ENCODE measurements at places on chromosomes 3 and 15.
A peak's percentile ranks its signal among the peaks of the same experiment; 100 is the strongest.

DNA sequence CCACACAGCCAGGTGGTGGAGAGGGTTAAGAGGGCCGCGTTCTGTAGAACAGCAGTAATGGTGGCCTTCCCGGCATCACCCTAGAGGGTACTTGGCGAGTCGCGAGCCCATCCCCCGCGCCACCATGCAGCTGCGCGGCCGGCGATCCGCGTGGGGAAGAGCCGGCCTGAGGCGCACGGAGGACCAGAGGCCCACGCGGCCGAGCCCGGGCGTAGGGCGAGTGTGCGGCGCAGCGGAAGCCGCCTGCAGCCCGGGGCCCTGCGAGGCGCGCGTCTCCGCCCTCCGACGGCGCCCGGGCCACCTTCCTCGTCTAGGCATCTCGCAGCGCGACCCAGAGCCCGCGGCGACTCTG lies 423 bp downstream of the TKT start:
- H3K4me1 ChIP-seq: peaks cover 50% of the 10 kb centered on the region
- peak overlapping the region; percentile 70 for H3K4me3 ChIP-seq
- no peaks in the 10 kb centered on the region for H3K27me3 ChIP-seq
- no peak for DNase-seq

GRCh38 chr15:26050984-26051383 lies 187.9 kb upstream of the ATP10A start:
- no peaks in the 10 kb centered on the region for H3K27me3 ChIP-seq
- no peaks in the 10 kb centered on the region for H3K36me3 ChIP-seq
- no peak for DNase-seq
- no peak overlapping the region for H3K4me3 ChIP-seq
- no peak overlapping the region for H3K27ac ChIP-seq

DNA sequence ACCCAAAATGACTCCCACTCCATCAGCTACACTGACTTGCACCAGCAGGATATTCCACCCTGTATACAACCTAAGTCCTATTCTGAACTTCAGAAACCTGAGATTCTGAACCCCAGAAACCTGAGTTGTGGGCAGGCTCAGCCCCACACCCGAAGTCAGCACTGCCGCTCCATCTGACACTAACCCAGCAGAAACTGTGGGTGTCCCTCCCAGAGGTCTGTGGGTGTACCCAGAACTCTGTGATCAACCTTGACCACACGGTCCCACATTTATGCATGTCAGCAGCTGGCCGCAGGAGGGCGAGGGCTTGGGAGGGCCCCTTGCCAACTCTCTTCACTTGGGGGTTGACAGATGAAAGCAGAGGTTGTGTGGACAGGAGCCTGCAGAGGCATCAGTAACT lies 9.3 kb downstream of the OXTR start:
- no peaks in the 10 kb centered on the region for H3K27me3 ChIP-seq
- no peaks in the 10 kb centered on the region for H3K4me1 ChIP-seq
- H3K4me3 ChIP-seq: no peak overlapping the region
- no peaks in the 10 kb centered on the region for H3K36me3 ChIP-seq

DNA sequence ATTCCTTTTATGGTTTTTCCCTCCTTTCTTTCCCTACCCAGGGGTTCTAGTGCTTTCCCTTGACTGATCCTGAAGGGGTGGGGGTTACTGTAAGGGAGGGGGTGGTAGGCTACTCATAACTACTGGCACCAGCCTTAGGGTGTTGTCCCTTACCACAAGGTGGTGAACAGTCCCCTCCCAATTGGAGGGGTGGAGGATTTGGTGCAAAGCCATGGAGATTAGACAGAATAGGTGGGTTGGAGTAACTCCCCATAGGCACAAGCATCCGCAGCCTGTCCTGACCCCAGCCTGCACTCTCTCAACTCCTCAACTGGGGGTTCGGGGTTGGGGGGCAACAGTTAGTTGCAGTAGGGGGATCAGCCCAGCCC lies 2.6 kb upstream of the HYAL2 start:
- peaks cover 62% of the 10 kb centered on the region for H3K4me1 ChIP-seq
- peaks cover 20% of the 10 kb centered on the region for H3K36me3 ChIP-seq

DNA sequence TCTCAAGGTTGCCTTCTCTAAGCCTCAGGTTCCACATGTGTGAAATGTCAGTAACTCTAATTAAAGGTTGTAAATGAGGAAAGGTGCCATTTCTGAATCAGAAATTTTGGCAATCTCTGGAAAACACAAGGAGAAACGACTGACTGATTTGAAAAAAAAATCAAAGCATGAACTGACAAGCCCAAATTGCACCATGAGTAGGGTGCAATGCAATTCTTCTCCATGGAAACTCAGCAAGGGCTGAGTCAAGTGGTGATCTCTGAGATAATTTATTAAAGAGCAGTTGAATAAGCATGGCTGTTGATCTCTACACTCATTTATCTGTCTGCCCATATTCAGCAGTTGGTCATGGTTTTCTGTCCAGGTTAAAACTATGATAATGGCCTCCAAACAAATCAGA lies 201.6 kb upstream of the CMC1 start:
- no peak overlapping the region for H3K4me3 ChIP-seq
- H3K4me1 ChIP-seq: no peaks in the 10 kb centered on the region
- H3K27me3 ChIP-seq: no peaks in the 10 kb centered on the region
- H3K36me3 ChIP-seq: no peaks in the 10 kb centered on the region

- no peak overlapping the region for H3K27ac ChIP-seq
- H3K27me3 ChIP-seq: no peaks in the 10 kb centered on the region
- H3K4me1 ChIP-seq: peaks cover 5% of the 10 kb centered on the region
- H3K36me3 ChIP-seq: no peaks in the 10 kb centered on the region
- no peak overlapping the region for H3K4me3 ChIP-seq
Observed at GRCh38 chr3:129052675-129053074, 7.9 kb upstream of the GP9 start.

DNA sequence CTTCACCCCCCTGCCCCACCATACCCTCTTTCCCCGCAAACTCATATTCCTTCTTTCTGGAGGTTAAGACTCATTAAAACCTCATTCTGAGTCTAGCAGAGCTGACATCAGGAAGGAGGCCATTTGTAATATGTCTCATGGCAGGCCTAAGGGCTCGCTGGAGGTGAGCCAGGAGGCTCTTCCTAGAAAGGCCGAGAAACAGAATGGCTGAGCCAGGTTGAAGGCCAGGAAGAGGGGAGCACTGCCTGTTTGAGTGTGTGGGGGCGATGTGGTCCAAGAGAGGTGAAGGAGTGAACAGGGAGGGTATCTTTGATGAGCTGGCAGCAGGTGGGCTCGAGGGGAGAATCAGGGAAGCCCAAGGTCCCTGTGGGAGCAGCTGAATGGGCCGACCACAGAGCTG lies 317.3 kb downstream of the TLE3 start:
- no peak overlapping the region for H3K27ac ChIP-seq
- H3K36me3 ChIP-seq: no peaks in the 10 kb centered on the region
- no peak for DNase-seq
- H3K4me3 ChIP-seq: no peak overlapping the region
- peaks cover 18% of the 10 kb centered on the region for H3K4me1 ChIP-seq

DNA sequence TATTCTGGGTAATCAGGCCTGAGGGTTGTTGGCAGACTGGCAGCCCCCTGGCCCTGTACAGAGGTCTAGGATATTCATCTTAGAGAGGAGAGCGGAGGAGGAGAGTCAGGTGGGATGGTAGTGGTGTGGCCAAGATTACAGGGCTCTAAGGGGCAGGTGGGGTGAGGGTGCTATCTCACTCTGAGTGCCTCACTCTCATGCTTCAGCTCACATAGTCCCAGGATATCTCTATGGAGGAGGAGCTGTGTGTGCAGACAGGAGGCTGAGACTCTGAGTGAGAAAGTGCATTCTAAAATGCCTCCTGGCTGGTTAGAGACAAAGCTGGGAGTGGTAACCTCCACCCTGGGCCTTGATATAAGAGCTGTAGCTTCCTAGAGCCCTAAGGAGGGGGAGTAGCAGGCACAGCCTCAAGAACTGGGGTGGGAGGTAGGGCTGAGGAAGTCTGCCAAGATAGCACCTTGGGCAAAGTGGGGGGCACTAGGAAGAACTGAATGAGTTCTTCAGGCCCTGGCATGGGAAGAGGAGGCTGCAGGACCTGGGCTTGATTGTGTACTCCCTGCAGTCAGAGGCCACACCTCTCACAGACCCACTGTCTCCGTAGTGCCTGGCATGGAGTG lies 39.9 kb downstream of the CLSTN2 start:
- no peak overlapping the region for H3K4me3 ChIP-seq
- H3K4me1 ChIP-seq: no peaks in the 10 kb centered on the region
- no peak for DNase-seq
- no peaks in the 10 kb centered on the region for H3K27me3 ChIP-seq

- no peak overlapping the region for H3K27ac ChIP-seq
- no peak overlapping the region for H3K4me3 ChIP-seq
- H3K27me3 ChIP-seq: no peaks in the 10 kb centered on the region
Observed at GRCh38 chr15:74773731-74774252, 8.1 kb upstream of the CSK start.

DNA sequence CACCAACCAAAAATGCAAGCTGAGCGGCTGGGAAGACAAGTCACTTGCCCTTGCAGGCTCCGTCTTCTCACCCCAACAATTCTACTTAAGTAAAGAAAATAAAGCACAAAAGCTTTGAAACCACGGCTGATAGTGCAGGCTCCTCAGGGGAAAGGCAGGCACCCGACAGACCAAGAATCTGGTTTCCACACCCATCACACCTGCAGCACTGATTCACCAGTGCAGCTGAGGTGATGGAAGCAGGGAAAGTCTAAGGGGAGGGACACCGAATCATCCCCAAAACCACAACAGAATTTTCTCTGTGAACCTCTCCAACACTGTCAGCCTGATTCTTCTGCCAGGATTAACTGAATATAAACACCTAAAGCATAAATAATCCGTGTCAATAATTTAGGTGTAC lies 62.0 kb upstream of the NSMCE3 start:
- no peak overlapping the region for H3K4me3 ChIP-seq
- no peak for DNase-seq
- no peaks in the 10 kb centered on the region for H3K4me1 ChIP-seq
- no peak overlapping the region for H3K27ac ChIP-seq
- no peaks in the 10 kb centered on the region for H3K36me3 ChIP-seq

DNA sequence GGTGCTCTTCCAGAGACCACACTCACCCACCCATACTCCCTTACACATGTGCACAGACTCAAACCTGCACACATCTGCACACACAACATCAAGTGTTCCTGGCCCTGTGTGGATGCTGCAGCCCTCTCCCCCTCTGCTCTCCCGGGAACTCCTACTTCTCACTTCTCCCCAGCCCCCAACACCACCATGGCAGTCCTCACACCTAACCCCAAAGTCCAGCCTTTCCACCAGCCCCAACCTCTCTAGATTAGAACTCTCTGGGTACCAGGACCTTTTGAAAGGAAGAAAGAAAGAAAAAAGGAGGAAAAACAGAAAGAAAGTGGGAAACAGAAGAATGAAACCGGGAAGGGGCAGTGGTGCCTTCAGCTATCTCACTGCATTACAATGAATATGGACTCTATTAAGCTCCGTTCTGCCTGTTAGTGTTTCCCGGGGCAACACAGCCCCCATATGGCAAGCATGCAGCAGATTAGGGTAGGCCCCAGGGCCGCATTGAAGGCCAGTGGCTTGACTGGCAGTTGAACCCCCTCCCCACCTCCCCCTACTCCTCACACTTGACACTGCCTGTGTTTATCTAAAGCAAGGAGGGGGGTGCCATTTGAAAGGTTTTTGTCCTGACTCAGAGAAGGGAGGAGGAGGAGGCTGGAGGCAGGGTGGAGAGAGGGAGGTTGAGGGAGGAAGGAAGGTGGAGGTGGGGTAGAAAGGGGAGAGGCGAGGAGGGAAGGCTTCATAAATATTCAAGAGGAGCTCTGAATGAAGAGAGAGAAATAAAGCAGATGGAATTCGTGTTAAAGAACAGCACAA lies 30.1 kb downstream of the BOC start:
- H3K27ac ChIP-seq: no peak overlapping the region
- H3K4me3 ChIP-seq: no peak overlapping the region
- DNase-seq: no peak
- H3K27me3 ChIP-seq: no peaks in the 10 kb centered on the region
- no peaks in the 10 kb centered on the region for H3K4me1 ChIP-seq

GRCh38 chr3:50356553-50356952 lies 2.8 kb downstream of the TMEM115 start:
- H3K27ac ChIP-seq: no peak overlapping the region
- H3K27me3 ChIP-seq: no peaks in the 10 kb centered on the region
- peaks cover 60% of the 10 kb centered on the region for H3K36me3 ChIP-seq
- H3K4me1 ChIP-seq: peaks cover 60% of the 10 kb centered on the region
- no peak for DNase-seq

- no peaks in the 10 kb centered on the region for H3K36me3 ChIP-seq
- no peak for DNase-seq
- H3K27ac ChIP-seq: no peak overlapping the region
- H3K4me3 ChIP-seq: no peak overlapping the region
Observed at GRCh38 chr3:14706096-14706495, 31.2 kb downstream of the C3orf20 start.

- H3K27me3 ChIP-seq: no peaks in the 10 kb centered on the region
- H3K4me3 ChIP-seq: no peak overlapping the region
- H3K36me3 ChIP-seq: no peaks in the 10 kb centered on the region
- H3K4me1 ChIP-seq: no peaks in the 10 kb centered on the region
- no peak for DNase-seq
- no peak overlapping the region for H3K27ac ChIP-seq
Observed at GRCh38 chr3:140236836-140237501, 302.0 kb downstream of the CLSTN2 start.

DNA sequence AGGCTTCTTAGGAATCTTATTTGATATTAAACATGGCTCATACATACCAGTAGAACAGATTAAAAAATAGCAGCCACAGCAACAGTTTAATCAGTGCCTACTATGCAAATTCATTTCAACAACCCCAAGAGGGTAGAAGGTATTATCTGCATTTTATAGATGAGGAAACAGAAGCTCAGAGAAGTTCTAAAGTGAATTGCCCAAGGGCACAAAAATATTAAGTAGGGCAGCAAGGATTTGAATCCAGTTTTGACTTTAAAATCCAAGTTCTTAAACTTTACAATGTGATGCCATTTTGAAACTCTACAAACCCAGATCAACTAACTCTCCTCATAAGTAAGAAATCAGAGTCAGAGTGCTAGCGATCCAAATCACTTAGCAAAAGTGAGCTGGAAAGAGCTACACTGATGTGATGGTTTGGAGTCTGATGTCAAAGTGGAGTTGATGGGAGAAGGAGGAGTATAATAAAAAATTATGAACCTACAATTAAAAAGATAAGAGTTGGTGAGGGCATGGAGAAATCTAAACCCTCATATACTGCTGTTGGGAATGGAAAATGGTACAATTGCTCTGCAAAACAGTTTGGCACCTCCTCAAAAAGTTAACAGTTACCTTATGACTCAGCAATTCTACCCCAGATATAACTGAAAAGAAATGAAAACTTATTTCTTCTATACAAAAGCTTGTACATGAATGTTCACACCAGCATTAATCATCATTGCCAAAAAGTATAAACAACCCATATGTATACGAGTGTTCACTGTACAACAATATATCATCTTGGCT lies 51.0 kb upstream of the PLXND1 start:
- no peak overlapping the region for H3K4me3 ChIP-seq
- H3K27ac ChIP-seq: no peak overlapping the region
- peaks cover 2% of the 10 kb centered on the region for H3K4me1 ChIP-seq
- peaks cover 6% of the 10 kb centered on the region for H3K36me3 ChIP-seq
- H3K27me3 ChIP-seq: no peaks in the 10 kb centered on the region

GRCh38 chr15:59295261-59296001 lies 77.2 kb downstream of the MYO1E start:
- no peak overlapping the region for H3K27ac ChIP-seq
- no peak for DNase-seq
- no peak overlapping the region for H3K4me3 ChIP-seq
- H3K4me1 ChIP-seq: peaks cover 10% of the 10 kb centered on the region
- H3K36me3 ChIP-seq: no peaks in the 10 kb centered on the region

All from CD4-positive, alpha-beta T cell (primary cell).